H54 (cell line): ENCODE measurements at places on chromosomes 1 and 21.
A peak's percentile ranks its signal among the peaks of the same experiment; 100 is the strongest.

DNA sequence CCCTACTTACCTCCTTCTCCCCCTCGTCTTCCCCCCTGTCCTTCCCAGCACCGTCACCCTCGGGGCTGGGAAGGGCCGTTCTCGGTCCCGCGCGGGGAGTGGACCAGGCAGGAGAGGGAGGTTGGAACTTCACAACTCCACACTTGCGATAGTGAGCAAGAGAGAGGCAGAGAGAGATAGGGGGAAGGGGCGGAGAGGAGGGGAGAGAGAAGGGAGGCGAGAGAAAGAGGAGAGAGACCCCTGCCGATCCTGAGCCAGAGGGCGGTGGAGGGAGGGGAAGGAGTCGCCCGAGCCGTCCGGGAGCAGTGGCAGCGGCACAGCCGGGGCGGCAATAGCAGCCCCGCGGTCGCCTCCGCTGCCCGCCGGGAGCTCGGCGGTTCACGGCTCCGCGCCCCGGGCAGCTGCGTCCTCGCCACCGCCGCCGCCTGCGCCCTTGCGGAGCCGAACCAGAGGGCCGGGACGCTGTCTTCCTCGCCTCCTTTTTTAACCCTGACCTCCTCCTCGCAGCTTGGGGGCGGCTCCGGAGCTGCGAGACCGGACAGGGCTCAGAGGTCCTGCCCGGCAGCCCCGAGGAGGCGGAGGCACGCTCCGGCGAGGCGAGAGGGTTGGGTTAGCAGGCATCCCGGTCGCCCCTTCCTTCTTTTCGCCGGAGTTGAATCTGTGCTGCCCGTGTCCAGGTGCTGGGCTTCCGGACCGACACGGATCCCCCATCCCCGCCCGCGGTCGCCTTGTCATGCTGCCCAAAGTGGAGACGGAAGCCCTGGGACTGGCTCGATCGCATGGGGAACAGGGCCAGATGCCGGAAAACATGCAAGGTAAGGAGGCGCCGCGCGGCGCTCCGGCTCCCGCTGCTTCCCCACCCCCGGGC lies 11.7 kb downstream of the NR5A2 start:
- peak; percentile 58 for DNase-seq

GRCh38 chr1:109719337-109719837 lies 7.3 kb downstream of the GSTM5 start:
- DNase-seq: no peak

DNA sequence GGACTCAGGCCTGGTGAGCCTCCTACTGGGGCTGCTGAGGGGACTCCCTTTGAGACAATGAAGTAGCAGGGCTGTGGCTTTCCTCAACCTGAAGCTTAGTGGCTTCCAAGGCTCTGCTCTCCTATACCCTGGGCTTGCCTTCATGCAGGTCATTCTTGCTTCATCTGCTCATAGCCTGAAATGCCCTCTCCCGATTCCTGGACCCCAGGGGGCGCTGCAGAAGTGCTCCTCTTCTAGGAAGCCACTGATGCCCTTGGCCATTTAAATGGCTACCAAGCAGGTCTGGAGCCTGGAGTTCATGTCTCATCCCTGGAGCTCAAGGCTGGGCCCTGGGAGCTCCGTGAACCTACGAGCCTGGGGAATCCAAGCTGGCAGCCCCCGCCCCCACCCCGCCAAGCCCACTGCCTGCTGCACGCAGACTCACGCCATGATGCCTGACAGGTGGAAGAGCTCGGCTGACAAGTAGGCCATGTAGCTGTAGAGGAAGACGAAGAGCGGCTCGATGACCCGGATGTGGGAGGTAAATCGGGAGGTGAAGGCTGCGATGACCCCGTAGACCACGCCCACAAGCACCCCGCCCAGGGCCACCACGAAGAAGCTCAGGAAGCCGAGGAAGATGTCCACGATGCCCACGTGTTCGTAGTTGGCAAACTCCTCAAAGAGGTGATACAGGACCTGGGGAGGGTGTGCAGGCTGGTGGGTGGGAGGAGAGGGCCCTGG lies 45.7 kb downstream of the SLC9A1 start:
- DNase-seq: no peak

GRCh38 chr1:228013935-228014930 lies 7.4 kb downstream of the WNT3A start:
- no peak for DNase-seq

GRCh38 chr1:18855573-18855972 lies 3.9 kb downstream of the TAS1R2 start:
- no peak for DNase-seq
